NCI-H1436 treated with DMSO at 0.1 percent for 48 hours (cell line): ENCODE measurements at places on chromosomes 16 and 17.

- DNase-seq, result no peak
Observed at GRCh38 chr17:18041776-18042175, 2.6 kb downstream of the GID4 start.

DNA sequence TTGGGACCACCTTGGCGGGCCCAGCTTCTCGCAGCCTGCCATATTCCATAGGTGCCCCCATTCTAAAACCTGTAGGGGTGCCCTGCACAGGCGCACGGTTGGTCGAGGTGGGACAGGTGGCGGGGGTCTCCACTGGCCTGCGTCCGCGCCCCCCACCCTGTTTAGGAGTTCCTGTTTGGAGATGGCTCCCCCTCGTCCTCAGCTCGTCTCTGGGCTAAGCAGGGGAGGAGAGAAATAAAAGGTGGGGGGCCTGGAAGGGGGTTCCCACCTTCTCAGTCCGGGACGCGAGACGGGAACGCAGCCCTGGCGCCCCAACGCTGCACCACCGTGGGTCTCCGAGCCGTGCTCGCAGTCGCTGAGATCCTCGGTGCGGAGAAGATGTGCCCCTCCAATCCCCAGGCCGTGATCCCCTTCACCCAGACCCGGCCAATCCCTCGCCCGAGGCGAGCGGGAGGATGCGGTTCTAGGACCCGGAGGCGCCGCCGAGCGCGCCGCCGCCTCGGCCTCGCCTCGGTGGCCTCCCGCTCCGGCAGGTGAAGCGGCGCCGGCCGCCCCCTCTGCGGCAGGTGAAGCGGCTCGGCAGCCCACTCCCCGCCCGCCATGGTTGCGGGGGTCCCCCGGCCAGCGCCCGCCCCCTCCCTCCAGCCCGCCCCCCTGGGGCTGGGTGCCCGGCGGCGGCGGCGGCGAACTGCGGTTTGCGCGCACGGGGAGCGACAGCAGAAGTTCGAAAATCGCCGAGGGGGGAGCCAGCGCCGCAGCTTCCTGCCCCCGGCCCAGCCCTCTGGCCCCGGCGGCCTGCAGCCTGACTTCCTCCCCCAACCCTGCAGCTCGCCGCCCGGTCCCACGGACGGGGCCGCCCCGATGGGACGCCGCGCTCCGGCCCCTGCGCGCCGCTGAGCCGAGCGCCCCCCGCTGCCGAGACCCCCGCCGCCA lies at the start of gene FMNL1:
FMNL1 (plus strand) TSS at position 805 of the 933 bp plus-strand sequence. CDS start 240 bp downstream, outside the sequence.
- DNase-seq, result no peak

DNA sequence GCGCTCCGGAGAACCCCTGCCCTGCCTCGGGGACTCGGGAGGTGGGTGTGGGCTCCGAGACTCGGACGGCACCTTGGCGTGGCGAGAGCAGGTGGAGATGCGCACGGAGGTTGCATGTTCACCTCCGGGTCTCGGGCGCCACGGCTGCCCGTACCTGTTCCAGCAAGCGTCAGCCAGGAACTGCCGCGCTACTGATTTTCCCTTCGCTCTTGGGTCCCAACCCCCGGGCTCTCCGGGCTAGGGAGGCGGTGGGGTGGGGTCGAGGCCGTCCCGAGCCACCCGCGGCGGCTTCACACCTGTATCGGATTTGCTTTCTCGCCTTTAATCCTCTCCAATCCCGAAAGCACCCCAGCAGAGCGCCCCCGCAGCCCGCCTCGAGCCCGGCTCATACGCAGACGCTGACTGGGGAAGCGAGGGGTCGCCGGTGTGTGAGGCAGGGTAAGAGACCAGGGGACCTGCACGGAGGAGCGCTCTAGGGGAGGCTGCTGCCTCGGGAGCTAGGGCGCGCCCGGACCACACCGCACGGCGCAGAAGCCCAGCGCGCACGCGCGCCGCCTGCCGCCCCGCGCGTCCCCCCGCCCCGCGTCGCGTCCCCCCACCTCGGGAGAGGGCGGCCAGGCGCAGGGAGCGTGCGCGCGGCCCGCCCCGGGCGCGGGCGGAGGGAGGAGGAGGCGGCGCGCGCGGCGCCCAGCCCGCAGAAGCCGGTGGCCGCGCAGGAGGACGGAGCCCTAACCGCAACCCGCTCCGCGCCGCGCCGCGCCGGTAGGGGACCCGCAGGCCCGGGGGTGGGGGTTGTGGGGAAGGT lies at the start of gene DUSP14:
DUSP14 (plus strand) TSS at position 695 of the 805 bp plus-strand sequence. CDS start 22,382 bp downstream, outside the sequence.
- DNase-seq, result peak; percentile 42

GRCh38 chr16:83996481-83997252 lies 28.6 kb downstream of the NECAB2 start:
- DNase-seq, result no peak

DNA sequence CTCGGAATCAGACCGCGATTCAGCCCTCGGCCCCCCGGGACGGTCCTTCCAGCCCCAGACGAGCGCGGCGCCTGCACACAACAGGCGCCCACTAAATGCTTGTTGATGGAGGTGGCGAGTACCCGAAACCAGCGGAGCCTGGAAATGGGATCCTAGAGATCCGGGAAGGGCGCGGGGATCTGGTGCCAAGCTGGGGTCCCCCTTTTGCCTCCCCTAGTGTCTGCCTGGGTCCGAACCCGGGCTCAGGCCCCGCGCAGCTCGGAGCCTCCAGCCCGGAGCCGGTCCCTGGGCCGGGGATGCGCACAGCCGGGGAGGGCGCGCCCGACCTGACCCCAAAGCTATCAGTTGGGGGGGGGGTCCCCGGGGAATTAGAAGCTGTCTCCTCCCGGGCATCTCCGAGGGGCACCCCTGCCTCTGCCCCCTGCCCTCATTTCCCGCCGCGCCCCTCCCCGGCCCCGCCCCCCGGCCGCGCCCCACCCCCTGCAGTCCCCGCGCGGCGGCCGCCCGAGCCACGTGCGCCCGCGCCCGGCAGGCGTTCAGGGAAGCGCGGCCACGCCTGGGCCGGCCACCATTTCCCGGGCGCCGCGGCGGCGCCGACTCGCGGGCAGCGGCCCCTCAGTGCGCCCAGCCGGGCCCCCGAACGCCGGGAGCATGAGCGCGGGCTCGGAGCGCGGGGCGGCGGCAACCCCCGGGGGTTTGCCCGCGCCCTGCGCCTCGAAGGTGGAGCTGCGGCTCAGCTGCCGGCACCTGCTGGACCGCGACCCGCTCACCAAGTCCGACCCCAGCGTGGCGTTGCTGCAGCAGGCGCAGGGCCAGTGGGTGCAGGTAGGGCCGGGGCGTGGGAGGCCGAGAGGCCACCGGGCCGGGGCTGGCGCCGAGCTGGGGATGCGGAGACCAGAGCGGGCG lies at the start of gene CPNE7:
CPNE7 (plus strand) TSS at position 512 of the 906 bp plus-strand sequence; CDS start at position 652, 140 bp downstream.
- DNase-seq, result no peak

GRCh38 chr17:74259667-74260524 lies 14.1 kb upstream of the DNAI2 start:
- no peak for DNase-seq

DNA sequence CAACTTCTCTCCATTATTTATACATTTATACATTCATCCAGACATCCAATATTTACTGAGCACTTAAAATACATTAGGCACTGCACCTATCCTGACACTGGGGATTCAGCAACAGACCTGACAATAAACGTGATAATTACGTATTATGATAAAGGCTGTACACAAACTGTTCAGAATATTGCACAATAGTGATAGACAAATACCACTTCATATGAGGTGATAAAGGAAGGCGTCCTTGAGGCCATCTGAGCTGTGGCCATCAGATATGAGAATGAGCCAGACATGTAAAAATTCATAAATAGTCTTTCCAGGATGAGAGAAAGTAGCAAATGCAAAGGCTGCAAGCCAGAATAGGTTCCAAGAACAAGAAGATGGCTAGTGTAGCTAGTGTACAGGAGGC lies 8.6 kb downstream of the USP32 start:
- peak; percentile 23 for DNase-seq

GRCh38 chr16:70480127-70481105 lies 26.0 kb downstream of the FCSK start:
- DNase-seq, result no peak

DNA sequence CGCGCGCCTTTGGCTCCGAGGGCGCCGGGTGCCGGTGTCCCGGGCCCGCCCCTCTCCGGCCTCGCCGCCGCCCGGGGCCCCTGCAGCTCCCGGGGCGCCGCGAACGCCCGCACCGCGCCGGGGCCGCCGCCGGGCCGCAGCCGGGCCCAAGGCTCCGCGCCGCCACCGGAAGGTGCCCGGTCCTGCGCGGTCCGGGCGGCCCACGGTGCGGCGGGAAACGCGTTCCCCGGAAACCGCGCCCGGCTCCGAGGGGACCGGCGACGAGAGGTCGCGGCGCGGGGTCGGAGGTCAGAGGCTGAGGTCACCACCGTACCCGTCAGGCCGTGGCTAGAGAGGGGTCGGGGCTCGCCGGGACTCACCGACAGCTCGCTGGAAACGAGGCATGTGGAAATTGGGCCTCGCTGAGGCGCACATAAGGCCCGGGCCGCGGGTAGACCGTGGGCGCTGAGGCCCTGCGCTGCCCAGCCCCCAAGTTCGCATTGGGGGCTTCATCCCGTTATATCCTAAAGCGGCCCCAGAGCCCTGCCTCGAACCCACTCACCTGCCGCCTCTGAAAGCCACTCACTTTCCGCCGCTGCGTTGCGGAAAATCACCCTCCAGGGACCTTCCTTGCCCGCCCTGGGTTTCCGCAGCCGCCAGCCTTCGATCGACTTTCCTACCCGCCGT lies at the start of gene DUS1L:
DUS1L (minus strand) TSS at position 167 of the 666 bp plus-strand sequence. CDS start 745 bp downstream, outside the sequence.
- DNase-seq, result no peak

GRCh38 chr17:39813631-39814030 lies 50.5 kb downstream of the IKZF3 start:
- DNase-seq, result no peak

DNA sequence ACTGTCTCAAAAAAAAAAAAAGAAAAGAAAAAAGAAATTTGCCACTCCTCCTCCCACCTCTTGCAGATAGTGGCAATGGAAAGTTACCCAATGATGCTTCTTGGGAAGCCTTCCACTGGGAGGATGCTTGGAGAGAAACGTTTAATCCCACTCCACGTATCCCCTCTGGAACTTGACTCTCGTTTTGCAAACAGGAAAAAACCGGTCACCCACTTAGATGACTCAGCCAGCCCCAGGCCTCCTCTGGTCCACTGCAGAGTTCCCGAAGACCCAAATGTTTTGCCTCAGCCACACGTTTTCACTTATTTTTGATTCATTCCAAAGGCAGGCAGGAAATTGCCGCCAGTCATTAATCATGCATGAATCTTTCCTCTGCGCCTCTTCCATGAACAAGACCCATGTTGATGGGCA lies 9.3 kb upstream of the TNFRSF17 start:
- DNase-seq, result no peak

GRCh38 chr16:72923757-72924156 lies 124.2 kb downstream of the ZFHX3 start:
- DNase-seq, result peak; percentile 50

- DNase-seq, result no peak
Observed at GRCh38 chr17:30391534-30391933, 12.8 kb downstream of the CPD start.

- DNase-seq, result no peak
Observed at GRCh38 chr17:74807441-74807840, 31.3 kb upstream of the NAT9 start.

- no peak for DNase-seq
Observed at GRCh38 chr17:29927546-29927945, 2.5 kb downstream of the SSH2 start.

DNA sequence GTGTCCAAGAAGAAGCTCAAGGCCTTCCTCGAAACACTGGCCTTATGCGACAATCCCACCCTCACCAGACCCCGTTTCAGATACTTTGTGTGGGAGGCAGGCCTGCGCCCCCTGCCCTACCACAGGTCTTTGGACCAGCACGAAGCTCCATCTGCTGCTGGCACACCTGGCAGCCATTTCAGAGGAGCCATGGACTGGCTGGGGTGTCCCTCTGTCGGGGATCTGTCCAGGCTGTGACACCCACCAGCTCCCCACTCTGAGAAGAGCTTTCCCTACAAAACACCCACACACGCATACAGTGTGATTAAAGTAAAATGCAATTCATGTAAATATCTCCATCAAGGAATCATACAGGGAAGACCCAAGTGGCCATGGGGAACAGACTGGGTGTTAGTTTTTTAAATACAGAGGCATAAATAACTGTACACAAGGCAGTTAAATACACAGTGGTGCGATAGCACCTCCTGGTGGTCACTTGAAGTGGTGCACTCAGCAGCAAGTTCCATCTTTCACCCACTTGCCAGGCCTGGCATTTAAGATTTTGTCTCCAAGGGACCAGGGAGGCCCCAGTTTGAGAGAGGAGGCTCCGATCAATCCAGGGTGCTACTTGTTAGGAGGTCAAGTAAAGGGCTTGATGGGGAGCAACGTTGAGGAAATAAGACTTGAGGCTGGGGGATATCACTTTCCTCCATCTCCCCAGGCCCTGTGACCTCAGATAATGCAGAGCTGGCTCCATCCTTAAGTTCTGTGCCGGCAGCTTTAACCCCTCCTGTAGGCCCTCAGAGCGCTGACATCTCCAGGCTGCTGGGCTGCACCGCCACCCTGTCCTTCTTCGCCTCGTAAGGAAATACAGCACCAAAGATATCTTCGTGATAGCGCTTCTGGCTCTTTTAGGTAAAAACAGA lies 43.6 kb downstream of the NOS2 start:
- DNase-seq, result no peak

- DNase-seq, result no peak
Observed at GRCh38 chr17:77499699-77500435, 359.1 kb downstream of the SEC14L1 start.
